ENCODE measurements at places on chromosomes 3 and 15.

DNA sequence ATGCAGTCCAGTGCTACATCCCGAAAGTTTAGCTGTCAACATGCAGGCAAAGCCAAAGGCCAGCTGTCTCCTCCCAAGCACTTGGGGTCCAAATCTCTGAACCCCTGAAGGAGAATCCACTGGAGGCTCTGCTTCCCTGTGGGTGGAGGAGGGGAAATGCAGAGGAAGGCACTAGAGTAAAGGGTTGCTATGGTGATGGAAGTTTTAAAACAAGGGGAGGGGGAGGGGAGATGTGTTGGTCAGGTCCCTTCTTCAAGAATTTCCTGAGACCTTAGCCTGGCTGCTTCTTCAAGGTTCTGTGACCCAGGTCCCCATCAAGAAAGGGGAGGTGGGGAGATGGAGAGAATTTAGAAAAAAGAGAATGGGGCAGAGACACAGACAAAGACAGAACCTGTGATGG, 2.3 kb downstream of the CAMKV start:
- no peak for DNase-seq

- DNase-seq, result no peak
Measured at GRCh38 chr3:70078778-70079177, 79.2 kb downstream of the SAMMSON start.

GRCh38 chr3:18099611-18100010, 325.5 kb downstream of the SATB1 start:
- no peak for DNase-seq

- DNase-seq, result no peak
Measured at GRCh38 chr3:8743021-8743601, 9.5 kb downstream of the CAV3 start.

- DNase-seq, result no peak
Measured at GRCh38 chr3:168212664-168213285, 117.1 kb upstream of the GOLIM4 start.

DNA sequence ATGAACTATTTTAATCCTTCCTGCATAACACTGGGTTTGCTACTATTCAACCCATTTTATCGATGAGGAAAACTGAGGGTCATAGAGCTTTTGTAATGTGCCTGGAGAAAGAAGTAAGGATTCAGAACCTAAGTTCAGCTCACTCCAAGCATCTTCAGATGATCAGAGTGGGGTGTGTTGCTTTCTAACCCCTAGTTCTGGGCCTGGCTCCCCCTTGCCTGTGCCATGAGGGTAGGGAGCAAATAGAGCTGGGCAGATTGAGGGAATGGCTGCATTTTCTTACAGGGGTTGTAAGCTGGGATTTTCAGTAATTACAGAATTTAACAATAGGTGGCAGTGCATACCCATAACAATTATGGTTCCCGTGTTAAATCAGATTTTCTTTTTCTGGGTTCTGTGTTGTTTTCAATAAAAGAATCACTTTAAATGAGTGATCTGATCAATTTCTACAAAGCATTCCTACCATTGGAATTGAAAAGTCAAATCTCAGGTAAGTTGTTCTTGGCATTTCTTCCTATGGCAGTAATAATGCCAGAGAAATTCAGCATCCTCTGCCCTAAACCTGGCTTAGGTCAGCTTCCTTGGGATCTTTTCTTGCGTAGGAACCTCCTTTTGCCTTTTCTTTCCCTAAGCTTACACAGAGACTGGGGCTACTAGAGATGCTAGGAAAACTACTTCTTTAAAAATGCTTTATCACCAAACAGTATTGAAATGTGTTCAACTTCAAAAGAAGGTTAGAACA, 103.8 kb upstream of the IL12A start:
- DNase-seq, result no peak
